ENCODE measurements at places on chromosomes 5 and 9.

GRCh38 chr5:172690258-172691075, 49.4 kb downstream of the NEURL1B start:
- DNase-seq, result no peak

DNA sequence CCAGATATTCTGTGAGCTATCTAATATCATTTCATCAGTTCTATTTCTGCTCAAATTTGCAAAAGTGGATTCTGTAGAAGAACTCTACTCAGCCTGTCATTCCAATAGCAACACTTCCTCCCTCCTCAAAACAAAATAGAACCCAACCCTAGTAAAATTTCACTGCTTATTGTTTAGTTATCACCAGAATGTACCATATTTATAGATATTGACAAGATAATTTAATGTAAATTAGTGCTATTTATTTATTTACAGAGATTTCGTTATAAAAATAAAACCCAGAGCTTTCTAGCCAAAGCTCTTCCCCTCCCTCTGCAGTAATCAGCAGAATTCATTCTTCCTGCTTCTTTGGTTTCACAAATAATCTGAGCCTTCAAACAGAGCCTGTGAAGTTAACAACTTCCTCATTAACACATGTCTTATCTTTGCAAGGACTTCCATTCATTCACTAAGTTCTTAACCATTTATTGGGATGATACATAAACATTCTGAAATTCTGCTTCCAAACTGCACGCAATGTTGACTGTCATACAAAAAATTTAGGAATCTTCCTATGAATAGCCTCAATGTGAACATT, 73.7 kb upstream of the PJA2 start:
- DNase-seq, result no peak

GRCh38 chr9:123660691-123661466, 269.0 kb downstream of the DENND1A start:
- no peak for DNase-seq

DNA sequence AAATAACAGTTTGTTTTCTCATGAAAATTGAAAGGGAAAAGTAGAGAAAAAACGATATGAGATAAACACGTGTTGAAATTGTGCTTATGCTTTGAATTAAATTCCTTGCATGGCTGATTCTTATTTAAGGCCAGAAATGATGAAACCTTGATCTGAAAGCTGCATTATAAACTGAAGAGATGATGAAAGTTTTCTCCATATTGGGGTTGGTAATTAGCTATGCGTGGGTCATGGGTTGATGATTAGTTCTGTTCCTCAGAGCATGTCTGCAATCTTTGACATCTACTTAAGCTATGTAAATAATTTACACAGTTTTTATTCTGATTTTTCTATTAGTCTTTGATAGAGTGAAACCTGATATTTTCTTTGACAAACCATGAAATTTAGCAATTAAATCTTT, 264.1 kb downstream of the CD180 start:
- DNase-seq, result no peak

- DNase-seq, result no peak
Measured at GRCh38 chr5:66912787-66913186, 283.8 kb downstream of the CD180 start.

- DNase-seq, result no peak
Measured at GRCh38 chr9:73135394-73135793, 16.3 kb upstream of the ANXA1 start.

- no peak for DNase-seq
Measured at GRCh38 chr5:135229122-135229521, 169.9 kb downstream of the MACROH2A1 start.

DNA sequence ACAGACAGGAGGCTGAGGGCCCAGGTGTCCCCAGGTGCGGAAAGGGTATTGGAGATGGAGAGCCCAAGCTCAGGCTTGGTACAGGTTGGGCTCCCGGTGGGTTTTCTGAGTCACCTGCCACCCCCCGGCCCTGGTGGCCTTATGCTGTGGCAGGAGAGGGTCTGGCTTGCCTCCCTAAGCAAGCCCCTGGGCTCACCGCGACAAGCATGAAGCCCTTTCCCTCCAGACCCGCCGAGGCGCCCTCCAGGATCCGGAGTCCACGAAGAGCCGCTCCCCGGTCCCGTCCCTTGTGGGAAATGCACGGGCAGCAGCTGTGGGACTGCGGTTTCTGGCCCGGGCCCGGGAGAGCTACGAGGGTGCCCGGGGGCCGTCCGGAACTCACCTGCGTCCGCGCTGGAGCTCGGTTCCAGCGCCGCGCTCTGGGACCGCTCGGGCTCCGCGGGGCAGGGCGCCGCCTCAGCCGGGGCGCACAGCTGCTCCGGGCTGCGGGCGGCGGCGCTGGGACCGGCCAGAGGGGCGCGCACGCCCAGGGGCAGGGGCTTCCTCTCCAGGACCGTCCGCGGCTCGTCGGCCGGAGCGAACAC, 757 bp downstream of the SAPCD2 start:
- DNase-seq, result no peak
